Activated naive CD8-positive, alpha-beta T cell treated with anti-CD3 and anti-CD28 coated beads for 36 hours (primary cell): ENCODE measurements at places on chromosomes 5 and 9.

GRCh38 chr5:59503220-59503619 lies 390.3 kb downstream of the PDE4D start:
- H3K27ac ChIP-seq, result no peak overlapping the region
- no peak overlapping the region for H3K4me3 ChIP-seq
- H3K4me1 ChIP-seq, result no peaks in the 10 kb centered on the region
- H3K27me3 ChIP-seq, result peaks cover 5% of the 10 kb centered on the region

DNA sequence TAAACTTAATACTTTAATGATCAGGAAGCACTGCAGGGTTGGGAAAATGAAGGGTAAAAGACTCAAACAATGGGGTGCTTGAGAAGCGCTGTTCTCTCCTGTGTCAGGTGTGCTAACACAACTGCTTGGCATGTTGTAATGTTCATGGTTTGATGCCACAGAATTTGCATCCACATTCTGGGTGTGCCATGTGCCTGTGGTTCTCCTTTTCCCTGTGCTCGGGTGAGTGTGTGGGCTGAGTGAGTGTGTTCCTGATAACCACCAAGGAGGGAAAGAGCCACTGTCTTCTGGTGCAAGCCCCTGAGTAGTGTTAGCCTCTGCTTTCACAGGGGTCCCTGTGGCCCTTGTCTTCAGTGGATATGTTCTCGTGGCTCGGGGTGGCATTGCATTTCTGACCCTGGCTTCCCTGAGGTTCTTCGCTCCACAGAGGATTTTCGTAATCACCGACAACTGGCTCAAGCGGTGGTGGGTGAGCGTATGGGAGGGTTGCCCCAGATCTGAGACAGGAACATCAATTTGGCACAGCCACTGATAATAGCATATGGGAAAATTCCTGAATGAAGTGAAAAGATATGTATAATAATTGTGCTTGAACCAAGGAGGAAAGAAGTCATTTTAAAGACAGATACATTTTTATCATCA lies 102.0 kb downstream of the MVB12B start:
- H3K4me3 ChIP-seq, result no peak overlapping the region
- peaks cover 7% of the 10 kb centered on the region for H3K36me3 ChIP-seq
- no peak for DNase-seq
- no peaks in the 10 kb centered on the region for H3K27me3 ChIP-seq

- no peak overlapping the region for H3K27ac ChIP-seq
- DNase-seq, result no peak
- H3K4me3 ChIP-seq, result no peak overlapping the region
- no peaks in the 10 kb centered on the region for H3K36me3 ChIP-seq
Observed at GRCh38 chr5:127856292-127856691, 153.1 kb downstream of the CCDC192 start.

GRCh38 chr9:111683392-111683791 lies 22.0 kb downstream of the GNG10 start:
- H3K36me3 ChIP-seq, result peaks cover 8% of the 10 kb centered on the region
- no peaks in the 10 kb centered on the region for H3K27me3 ChIP-seq
- H3K4me1 ChIP-seq, result no peaks in the 10 kb centered on the region

GRCh38 chr5:180637962-180638680 lies 11.3 kb downstream of the FLT4 start:
- no peak overlapping the region for H3K4me3 ChIP-seq
- H3K27me3 ChIP-seq, result no peaks in the 10 kb centered on the region
- H3K4me1 ChIP-seq, result no peaks in the 10 kb centered on the region

GRCh38 chr5:56128113-56128512 lies 105.0 kb downstream of the ANKRD55 start:
- H3K36me3 ChIP-seq, result no peaks in the 10 kb centered on the region
- DNase-seq, result peak; percentile 53
- no peaks in the 10 kb centered on the region for H3K27me3 ChIP-seq
- H3K4me3 ChIP-seq, result no peak overlapping the region
- peak overlapping the region; percentile 75 for H3K27ac ChIP-seq

DNA sequence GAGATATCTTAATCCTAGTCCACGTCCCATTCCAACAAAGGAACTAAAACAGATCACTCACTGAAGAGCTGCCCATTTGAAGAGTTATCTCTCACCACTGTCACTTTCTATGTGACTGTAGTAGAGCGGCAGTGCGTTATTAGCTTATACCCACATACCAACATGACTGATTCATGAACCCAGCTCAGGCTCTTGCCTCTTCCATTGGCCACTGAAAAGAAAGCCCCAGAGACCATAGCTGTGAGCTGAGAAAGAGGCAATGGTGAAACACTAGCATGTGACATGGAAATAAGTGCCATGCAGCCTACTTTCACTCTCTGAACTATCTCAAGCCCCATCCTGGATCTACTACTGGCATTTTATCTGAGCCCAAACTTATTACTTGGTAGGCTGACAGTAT lies 151.7 kb upstream of the MOCS2 start:
- H3K36me3 ChIP-seq, result no peaks in the 10 kb centered on the region
- peaks cover 11% of the 10 kb centered on the region for H3K27me3 ChIP-seq
- no peak overlapping the region for H3K27ac ChIP-seq

GRCh38 chr5:33997331-33997983 lies 10.4 kb downstream of the AMACR start:
- no peaks in the 10 kb centered on the region for H3K27me3 ChIP-seq
- H3K36me3 ChIP-seq, result no peaks in the 10 kb centered on the region
- DNase-seq, result no peak
- H3K4me3 ChIP-seq, result no peak overlapping the region

DNA sequence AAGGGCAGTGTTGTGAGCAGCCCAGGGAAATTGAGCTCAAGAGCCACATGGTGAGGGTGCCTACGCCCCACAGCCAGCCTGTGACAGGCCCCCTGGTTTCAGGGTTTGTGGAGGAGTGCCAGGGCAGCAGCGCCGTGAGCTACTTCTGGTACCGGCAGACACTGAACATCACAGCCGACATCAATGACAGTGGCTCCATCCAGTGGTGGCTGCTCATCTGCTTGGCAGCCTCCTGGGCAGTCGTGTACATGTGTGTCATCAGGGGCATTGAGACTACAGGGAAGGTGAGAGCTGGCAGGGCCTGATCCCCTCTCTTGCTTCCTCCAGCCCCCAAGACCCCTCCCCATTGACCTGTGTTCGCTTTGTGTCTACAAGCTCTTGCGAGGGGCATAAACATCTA lies 10.2 kb downstream of the SLC6A18 start:
- no peak overlapping the region for H3K27ac ChIP-seq
- no peak overlapping the region for H3K4me3 ChIP-seq
- no peaks in the 10 kb centered on the region for H3K4me1 ChIP-seq
- DNase-seq, result no peak

DNA sequence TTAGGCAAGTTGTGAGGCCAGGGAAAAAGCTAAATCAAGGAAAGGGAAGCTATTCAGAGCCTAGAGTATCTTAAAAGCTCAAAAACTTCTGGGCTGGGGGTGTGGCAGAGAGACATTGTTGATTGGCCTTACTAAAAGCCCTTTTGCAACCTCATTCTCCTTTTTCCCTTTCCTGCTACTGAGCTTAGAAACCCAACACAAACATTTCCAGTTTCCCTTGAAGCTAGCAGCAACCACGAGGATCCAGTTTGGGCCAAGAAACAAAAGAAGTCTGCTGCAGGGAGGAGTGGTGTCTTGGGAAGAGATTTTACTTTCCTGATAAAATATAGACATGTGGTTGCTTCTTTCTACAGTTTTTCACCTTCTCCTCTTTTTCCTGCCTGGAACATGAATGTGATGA lies 135.5 kb upstream of the KLF9 start:
- no peak overlapping the region for H3K4me3 ChIP-seq
- H3K4me1 ChIP-seq, result peaks cover 8% of the 10 kb centered on the region
- no peak overlapping the region for H3K27ac ChIP-seq
- H3K36me3 ChIP-seq, result no peaks in the 10 kb centered on the region
- no peak for DNase-seq
- H3K27me3 ChIP-seq, result no peaks in the 10 kb centered on the region

GRCh38 chr9:76203373-76203772 lies 190.9 kb downstream of the RFK start:
- H3K36me3 ChIP-seq, result no peaks in the 10 kb centered on the region
- peaks cover 4% of the 10 kb centered on the region for H3K27me3 ChIP-seq
- no peak overlapping the region for H3K27ac ChIP-seq
- no peaks in the 10 kb centered on the region for H3K4me1 ChIP-seq
- no peak overlapping the region for H3K4me3 ChIP-seq

DNA sequence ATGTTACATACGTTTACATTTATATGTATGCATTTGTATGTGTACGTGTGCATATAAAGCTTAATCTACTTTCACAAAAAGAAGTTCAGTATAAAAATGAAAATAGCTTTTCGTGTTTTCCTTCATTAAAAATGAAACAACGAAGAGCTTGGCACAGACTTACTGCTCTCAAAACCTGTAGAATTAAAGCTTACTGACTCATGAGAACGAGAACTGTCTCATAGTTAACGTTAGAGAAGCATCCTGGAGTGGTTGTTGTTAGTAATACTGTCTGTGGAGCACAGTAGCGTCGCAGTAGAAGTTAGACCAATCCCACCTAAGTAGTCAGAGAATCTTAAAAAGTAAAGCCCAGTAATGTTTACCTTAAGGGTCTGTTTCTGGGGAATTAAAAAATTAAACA lies 1.3 kb downstream of the MAT2B start:
- peaks cover under 1% of the 10 kb centered on the region for H3K36me3 ChIP-seq
- no peaks in the 10 kb centered on the region for H3K27me3 ChIP-seq
- no peak for DNase-seq
- peaks cover 45% of the 10 kb centered on the region for H3K4me1 ChIP-seq

DNA sequence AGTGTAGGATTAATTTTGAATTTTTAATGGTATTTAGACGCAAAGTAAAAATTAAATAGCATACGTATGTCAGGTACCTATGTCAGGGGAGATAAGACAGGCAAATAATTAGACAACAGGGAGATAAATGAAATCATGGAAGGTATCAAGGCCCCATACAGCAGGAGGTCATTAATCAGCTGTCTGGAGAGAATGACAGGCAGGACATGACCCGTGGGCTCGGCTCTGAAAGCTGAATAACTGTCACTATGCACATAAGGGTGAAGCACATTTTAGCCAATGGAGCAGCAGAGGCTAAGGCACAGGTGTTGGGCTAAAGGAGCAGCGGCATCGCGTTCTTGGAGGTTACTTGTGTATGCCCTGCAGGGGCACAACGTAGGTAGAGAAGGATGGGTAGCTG lies 11.9 kb downstream of the SLC25A51 start:
- no peak overlapping the region for H3K27ac ChIP-seq
- H3K27me3 ChIP-seq, result no peaks in the 10 kb centered on the region
- H3K4me1 ChIP-seq, result no peaks in the 10 kb centered on the region
- DNase-seq, result no peak
- no peak overlapping the region for H3K4me3 ChIP-seq
- peaks cover 61% of the 10 kb centered on the region for H3K36me3 ChIP-seq

GRCh38 chr9:96241391-96241809 lies 60.6 kb downstream of the HSD17B3 start:
- peak overlapping the region; percentile 79 for H3K27ac ChIP-seq
- no peaks in the 10 kb centered on the region for H3K36me3 ChIP-seq
- peak overlapping the region; percentile 43 for H3K4me3 ChIP-seq
- peak; percentile 79 for DNase-seq

- no peaks in the 10 kb centered on the region for H3K27me3 ChIP-seq
- no peaks in the 10 kb centered on the region for H3K4me1 ChIP-seq
- DNase-seq, result no peak
- H3K4me3 ChIP-seq, result no peak overlapping the region
Observed at GRCh38 chr5:84231433-84231832, 153.2 kb downstream of the EDIL3 start.

- H3K4me3 ChIP-seq, result peak overlapping the region; percentile 87
- H3K4me1 ChIP-seq, result peaks cover 24% of the 10 kb centered on the region
- no peaks in the 10 kb centered on the region for H3K27me3 ChIP-seq
- peak overlapping the region; percentile 82 for H3K27ac ChIP-seq
- no peak for DNase-seq
- H3K36me3 ChIP-seq, result peaks cover 27% of the 10 kb centered on the region
Observed at GRCh38 chr9:129803676-129804060, 684 bp downstream of the TOR1B start.

DNA sequence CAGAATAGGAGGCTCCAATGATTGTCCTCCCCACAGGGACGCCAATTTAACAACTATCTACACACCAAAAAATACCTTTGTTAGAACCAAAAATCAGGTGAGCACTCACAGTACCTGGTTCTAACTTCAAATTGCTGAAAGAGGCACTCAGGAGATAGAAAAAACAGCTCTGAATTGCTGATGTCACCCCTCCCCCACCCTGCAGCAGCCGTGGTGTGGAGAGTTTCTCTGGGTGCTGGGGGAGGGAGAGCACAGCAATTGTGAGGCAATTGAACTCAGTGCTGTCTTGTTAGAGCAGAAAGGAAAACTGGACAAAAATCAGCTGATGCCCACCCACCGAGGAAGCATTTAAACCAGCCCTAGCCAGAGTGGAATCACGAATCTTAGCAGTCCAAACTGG lies 41.8 kb downstream of the TNFSF8 start:
- no peak overlapping the region for H3K27ac ChIP-seq
- H3K36me3 ChIP-seq, result peaks cover 23% of the 10 kb centered on the region
- H3K27me3 ChIP-seq, result no peaks in the 10 kb centered on the region

GRCh38 chr5:76333571-76333970 lies 69.5 kb upstream of the IQGAP2 start:
- H3K36me3 ChIP-seq, result no peaks in the 10 kb centered on the region
- no peak for DNase-seq
- no peak overlapping the region for H3K27ac ChIP-seq
- H3K4me3 ChIP-seq, result no peak overlapping the region
- no peaks in the 10 kb centered on the region for H3K27me3 ChIP-seq

DNA sequence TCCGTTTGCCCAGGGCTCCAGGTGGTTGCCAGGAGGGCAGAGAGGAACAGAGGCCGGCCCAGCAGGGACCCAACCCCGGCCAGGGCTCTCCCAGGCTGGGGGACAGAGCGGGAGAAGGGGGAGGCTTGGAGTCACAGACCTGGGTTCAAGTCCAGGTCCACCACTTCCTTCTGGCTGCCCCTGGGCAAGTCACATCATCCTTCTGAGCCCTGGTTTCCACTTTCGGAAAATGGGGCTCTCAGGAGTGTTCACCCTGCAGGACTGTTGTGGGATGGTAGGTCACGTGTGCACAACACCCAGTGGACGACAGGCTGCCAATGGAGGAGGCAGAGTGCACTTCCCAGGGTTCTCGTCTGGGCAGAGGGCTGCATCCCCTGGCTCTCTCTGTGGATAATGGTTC lies 245.4 kb downstream of the PBX3 start:
- no peak for DNase-seq
- H3K27me3 ChIP-seq, result no peaks in the 10 kb centered on the region
- no peak overlapping the region for H3K4me3 ChIP-seq
- no peak overlapping the region for H3K27ac ChIP-seq
- no peaks in the 10 kb centered on the region for H3K4me1 ChIP-seq

DNA sequence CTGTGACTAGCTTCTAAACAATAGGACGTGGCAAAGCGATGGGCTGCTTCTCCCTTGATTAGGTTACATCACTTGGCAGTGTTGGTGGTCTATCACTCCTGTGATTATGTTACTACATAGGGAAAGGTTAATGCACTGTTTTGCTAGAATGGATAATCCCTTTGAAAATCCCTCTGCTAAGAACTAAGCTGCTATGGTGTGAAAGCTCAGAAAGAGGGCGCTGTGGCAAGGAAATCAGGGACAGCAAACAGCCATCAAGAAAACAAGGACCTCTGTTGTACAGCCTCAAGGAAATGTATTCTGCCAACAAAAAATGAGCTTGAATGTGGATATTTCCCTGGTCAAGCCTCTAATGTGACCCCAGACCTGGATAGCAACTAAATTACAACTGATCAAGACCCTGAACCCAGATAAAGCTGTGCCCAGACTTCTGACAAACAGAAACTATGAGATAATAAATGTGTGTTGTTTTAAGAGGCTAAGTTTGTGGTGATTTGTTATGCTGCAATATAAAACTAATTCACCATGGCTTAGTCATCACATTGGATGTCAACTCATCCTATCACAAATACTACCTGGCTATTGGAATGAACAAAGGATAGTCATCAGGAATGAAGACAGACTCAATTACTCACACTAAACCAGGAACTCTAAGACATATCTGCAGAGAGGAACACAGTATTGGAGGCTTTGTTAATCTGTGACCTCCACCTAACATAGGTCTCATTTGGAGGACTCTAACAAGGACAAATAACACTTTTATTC lies 1215.9 kb downstream of the EFNA5 start:
- no peaks in the 10 kb centered on the region for H3K4me1 ChIP-seq
- DNase-seq, result no peak
- H3K27ac ChIP-seq, result no peak overlapping the region
- no peak overlapping the region for H3K4me3 ChIP-seq
